ENCODE measurements at places on chromosomes 12 and 14. TPM values are rescaled to one million over a fixed set of nuclear protein-coding genes. Genes with fewer than 3 reads are reported as not detected.

The TEX52 gene
- 0.36 TPM for total RNA-seq

DNA sequence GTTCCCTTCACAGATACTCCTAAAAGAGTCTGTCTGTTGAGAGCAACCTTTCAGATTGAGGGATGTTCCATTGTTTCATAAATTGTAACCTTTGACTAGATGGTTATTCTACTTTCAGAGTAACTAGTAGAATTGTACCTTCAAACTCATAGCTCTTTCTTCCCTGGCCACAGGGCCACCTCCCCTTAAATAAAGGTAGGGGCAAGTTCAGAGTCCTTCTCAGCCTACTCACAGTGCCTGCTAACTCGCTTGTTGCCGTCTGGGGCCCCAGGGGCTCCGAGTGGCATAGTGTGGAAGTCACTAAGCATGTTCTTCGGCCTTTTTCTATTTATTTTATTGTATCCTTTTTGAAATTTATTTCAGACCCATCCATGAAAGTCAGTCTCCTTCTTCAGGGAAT lies 250.4 kb downstream of the ALX1 start:
- no peak overlapping the region for H3K4me3 ChIP-seq
- peaks cover 2% of the 10 kb centered on the region for H3K4me1 ChIP-seq
- H3K27ac ChIP-seq = no peak overlapping the region
- no peaks in the 10 kb centered on the region for H3K36me3 ChIP-seq
- DNase-seq = no peak

DNA sequence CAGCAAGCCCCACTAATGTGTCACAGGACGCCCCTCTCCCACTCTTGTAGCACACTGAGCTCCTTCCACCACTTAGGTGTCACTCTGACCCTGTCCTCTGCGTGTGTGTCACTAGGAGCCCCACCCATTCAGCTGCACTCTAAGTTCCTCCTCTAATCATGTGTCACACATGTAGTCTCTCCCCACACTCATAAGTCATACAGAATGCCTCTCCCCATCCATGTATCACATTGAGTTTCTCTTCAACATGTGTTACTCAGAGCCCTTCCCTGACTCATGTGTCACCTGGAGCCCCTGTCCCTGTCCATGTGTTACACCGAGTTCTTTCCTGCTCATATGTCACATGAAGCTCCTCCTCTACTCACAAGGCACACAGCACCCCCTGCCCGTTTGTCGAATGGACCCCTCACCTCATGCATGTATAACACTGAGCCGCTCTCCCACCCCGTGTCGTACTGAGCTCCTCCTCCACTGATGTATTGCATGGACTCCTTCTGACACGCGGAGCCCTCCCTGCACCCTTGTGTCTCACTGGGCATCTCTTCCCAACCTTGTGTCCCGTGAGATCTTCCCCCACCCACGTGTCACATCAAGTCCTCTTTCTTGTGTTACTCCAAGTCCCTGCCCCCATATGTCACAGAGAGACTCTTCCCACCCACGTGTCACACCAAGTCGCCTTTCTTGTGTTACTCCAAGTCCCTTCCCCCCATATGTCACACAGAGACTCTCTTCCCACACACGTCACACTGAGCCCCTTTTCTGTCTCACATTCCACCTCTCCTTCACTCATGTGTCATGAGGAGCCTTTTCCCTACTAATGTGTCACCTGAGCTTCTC lies 31.0 kb downstream of the RTL1 start:
- H3K27ac ChIP-seq = no peak overlapping the region
- peak; percentile 7 for DNase-seq
- no peaks in the 10 kb centered on the region for H3K36me3 ChIP-seq

GRCh38 chr12:117076410-117077372 lies 22.5 kb downstream of the TESC start:
- peak; percentile 11 for DNase-seq
- no peak overlapping the region for H3K4me3 ChIP-seq
- no peaks in the 10 kb centered on the region for H3K27me3 ChIP-seq
- H3K27ac ChIP-seq = no peak overlapping the region
- peaks cover 2% of the 10 kb centered on the region for H3K36me3 ChIP-seq
- peaks cover 8% of the 10 kb centered on the region for H3K4me1 ChIP-seq

GRCh38 chr12:56040963-56041551 lies 661 bp upstream of the RPS26 start:
- peak overlapping the region; percentile 84 for H3K4me3 ChIP-seq
- H3K27me3 ChIP-seq = no peaks in the 10 kb centered on the region
- no peak for DNase-seq
- peaks cover 45% of the 10 kb centered on the region for H3K4me1 ChIP-seq
- H3K36me3 ChIP-seq = peaks cover 42% of the 10 kb centered on the region

The MAP1LC3B2 gene
- 3.1 TPM for total RNA-seq

DNA sequence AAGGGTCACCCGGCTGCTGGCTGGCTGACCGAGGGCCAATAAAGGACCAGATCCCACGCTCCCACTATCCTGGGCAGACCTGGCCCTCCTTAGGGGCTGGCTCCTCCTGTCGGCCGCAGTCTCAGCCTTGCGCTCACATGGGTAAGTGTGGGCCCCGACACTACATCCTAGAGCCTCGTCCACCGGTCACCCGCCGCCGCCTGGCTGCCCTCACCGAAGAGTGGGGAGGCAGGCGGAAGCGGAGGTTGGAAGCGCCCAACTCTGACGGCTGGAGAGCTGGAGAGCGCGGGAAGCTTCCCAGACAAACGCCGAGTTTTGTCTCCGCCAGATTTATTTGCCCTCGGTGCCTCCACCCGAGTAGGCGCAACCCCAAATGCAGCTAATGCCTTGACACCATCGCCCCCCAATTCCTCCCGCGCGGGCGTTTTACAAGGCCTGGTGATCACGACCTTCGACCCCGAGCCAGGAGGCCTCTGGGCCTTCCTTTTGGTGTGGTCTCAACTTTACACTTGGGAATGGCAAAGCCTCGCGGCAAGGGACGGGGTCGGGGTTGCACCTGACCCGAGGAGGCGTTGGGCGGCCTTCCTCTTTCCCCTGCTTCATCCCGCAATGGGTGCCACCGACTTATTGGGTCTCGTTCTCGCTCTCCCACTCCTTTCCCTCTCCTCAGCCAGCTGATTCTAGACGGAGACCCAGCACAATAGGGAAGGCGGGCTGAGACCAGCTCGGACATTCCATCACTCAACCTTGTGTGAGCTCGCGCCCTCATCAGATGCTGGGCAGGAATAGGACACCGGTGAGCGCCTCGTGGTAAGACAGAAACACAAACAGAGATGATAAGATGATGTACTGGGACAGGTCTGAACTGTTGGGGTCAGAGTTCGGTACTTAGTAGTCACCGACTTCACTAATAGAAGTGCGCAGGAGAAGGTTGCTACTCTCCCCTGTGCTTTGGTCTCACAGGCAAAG lies 78.3 kb upstream of the ANO4 start:
- no peak overlapping the region for H3K27ac ChIP-seq
- no peak overlapping the region for H3K4me3 ChIP-seq
- H3K4me1 ChIP-seq = no peaks in the 10 kb centered on the region
- H3K27me3 ChIP-seq = peaks cover 34% of the 10 kb centered on the region

Data from activated CD8-positive, alpha-beta T cell treated with anti-CD3 and anti-CD28 coated beads for 36 hours (primary cell).